Activated T-cell treated with anti-CD3 and anti-CD28 coated beads for 48 hours (primary cell): ENCODE measurements at places on chromosomes 1 and 21.

DNA sequence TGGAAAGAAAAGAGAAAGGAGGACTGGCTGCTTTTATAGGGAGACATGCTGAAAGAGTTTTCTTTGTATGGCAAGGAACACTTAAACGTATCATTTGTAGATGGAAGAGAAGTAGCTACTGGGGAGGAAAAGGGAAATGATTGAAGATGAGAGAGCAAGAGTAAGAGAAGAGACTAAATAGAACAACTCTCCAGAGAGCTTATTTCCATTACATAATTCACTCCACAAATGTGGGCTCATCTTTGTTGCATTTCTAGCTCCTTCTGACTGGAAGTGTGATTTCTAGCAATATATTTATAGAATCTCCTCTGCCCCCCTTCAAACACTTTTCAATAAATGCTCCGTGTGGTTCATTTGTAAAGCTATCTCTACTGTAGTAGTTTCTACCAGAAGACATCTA, 71.0 kb downstream of the ST6GALNAC5 start:
- DNase-seq: no peak

- DNase-seq: no peak
These were observed 31.7 kb downstream of the SIM2 start for GRCh38 chr21:36730291-36731281.

- no peak for DNase-seq
These were observed 126.7 kb upstream of the POU3F1 start for GRCh38 chr1:38173157-38173831.

GRCh38 chr1:200506471-200506870, 96.6 kb upstream of the ZNF281 start:
- DNase-seq: no peak

GRCh38 chr1:163275222-163275621, 46.5 kb upstream of the NUF2 start:
- DNase-seq: no peak
